ENCODE measurements at places on chromosomes 2 and 18. TPM values are rescaled to one million over a fixed set of nuclear protein-coding genes. Genes with fewer than 3 reads are reported as not detected.
A peak's percentile ranks its signal among the peaks of the same experiment; 100 is the strongest.

- DNase-seq: peak; percentile 74
These were observed 33.9 kb downstream of the RAB31 start for GRCh38 chr18:9741793-9742523.

- DNase-seq: no peak
These were observed 283.1 kb downstream of the PHLPP1 start for GRCh38 chr18:62998443-62998842.

Gene CASP8
- 3.6 TPM for total RNA-seq

Gene NTSR2
- total RNA-seq: not detected

Gene FHOD3
- 8.7 TPM for total RNA-seq

Gene KATNAL2
- total RNA-seq: 7.7 TPM

- no peak for DNase-seq
These were observed 31.3 kb upstream of the EVA1A start for GRCh38 chr2:75592030-75592429.

DNA sequence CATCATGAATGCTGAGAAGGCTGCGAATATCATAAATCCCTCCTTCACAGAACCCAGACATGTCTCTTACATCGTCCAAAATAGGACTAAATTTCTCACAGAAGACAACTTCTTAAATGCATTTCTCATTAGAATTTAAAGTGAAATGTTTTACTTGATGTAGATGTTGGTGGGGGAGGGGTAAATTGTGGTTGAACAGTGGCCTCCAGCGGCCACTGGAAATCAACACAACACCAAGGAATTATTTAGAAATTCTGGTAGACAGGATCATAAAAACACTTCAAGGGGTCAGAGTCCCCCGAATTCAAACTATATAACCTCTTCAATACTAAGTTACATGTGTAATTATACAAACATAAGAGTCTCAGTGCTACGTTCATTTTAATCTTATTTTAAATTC lies 135.9 kb downstream of the ABCA12 start:
- peak; percentile 70 for DNase-seq

DNA sequence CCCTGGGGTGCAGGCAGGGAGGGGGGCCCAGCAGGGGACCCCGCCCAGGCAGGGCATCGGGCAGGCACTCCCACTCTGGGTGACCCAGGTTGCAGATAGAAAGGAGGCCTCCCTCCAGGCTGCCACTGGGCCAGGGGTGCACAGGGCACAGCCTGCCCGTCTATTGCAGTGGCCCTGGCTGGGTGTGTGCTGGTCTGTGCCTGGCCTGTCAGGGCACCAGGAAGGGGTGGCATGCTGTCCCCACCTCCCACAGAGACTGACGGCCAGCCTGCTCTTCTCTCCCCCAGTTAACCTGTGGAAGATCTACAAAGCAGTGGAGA lies 12.9 kb downstream of the ARID5A start:
- no peak for DNase-seq

GRCh38 chr2:151655663-151656398 lies 78.4 kb downstream of the NEB start:
- no peak for DNase-seq

Gene PLEKHH2
- 6.7 TPM for total RNA-seq

DNA sequence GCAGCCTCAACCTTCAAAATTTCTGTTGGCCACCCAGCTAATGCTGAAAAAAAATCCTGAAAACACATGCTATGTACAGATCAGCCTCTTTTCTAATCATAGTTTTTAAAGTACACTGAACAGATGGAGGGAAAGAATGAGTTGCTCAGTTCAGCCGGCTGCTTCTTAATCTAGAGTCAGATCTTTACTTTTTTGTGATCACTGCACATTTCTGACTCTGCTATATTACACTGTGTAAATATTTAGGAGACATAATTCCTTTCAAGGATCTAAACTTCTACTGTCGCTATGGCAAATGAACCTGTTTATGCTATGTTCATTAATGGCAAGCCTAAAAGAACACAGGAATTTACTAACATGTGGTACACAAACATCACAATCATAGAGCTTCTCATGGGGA lies 114.2 kb downstream of the SRBD1 start:
- no peak for DNase-seq

DNA sequence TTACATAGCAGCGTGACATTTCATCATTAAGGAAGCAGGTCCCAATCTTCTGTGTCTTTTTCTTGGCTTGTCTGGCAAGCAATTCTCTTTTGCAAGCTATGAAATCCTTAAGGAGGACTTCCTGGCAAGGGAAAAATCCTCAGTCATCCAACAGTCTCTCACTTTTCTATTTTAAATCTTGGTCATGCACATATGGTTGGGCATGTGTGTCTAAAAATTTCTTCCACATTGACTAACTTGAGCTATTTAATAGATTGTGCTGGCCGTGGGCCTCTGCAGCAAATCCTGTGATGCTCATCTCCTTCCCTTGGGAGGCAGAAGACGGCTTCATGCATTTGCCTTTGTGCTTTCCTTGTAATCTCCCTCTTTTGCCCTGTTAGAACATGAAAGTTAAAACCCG lies 634.3 kb upstream of the FANCL start:
- DNase-seq: no peak

GRCh38 chr18:64171576-64171975 lies 22.7 kb upstream of the LINC00305 start:
- no peak for DNase-seq

Gene FOXI3
- total RNA-seq: 11.8 TPM

GRCh38 chr2:9092383-9093282 lies 89.1 kb upstream of the MBOAT2 start:
- DNase-seq: no peak

DNA sequence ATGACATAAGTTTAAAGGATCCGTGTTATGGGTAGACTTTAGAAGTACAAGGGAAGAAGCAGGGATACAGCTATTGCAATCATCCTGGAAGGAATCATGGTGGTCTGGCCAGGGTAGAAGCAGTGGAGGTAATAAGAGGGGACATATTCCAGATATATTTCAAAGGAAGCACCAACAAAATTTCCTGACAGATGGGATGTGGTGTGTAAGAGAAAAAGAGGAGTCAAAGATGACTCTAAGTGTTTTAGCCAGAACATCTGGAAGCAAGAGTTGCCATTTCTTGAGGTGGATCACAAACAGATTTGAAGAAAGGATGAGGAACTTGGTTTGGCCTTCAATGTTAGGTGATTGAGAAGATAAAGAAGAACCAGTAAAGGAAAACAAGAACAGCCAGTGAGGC lies 133.1 kb upstream of the CTAGE1 start:
- no peak for DNase-seq

GRCh38 chr2:43877782-43878464 lies 39.2 kb downstream of the ABCG8 start:
- peak; percentile 86 for DNase-seq

- DNase-seq: peak; percentile 11
These were observed 48.7 kb downstream of the ACKR3 start for GRCh38 chr2:236618370-236618769.

DNA sequence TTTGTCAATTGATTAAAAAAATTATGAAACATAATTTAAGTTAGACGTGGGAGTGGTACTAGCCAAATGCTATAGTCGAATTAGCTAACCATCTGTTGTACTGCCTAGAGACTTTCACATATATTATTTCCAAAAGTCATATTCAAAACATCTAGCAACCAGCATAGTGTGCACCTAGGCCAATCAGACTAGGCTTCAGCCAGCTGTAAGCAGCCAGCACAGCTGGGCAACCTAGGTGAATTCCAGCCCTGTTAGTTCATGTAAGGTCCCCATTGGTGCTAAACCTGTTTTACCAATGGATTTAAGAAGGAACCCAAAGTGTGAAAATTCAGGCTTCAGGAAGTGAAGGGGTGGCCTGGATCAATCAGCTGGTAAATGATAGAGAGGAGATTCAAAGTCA lies 144.3 kb downstream of the BCL2 start:
- no peak for DNase-seq

DNA sequence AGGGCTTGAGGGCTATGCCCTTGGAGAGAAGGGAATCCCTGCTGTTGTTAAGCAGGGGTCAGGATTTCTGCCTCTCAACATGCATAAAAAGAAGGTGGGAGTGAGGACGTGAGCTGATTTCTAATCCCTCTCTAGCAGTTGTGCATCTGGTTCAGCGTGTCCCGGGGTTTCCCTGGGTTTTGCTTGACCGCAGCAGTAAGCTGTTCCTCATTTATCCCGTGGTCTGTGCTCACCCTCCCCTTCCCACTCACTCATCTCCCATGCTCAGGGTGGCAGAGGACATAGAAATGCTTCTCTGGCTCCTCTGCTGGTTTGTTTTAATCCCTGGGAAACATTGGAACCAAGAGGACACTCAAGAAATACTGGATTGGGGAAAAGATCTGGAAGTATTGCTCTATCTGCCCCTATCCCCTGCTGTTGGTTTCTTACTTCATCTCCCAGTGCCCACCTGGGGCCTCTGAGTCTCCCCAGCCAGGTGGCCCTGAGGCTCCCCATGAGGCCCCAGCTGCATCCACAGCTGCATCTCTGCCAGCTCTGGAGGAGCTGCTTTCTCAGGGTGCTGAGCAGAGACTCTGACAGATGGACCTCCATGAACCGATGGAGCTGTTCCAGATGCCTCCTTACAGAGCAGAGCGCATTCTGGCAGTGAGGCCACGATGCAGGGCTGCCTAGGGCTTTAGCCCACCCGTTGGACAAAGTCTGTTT lies 36.1 kb downstream of the TET3 start:
- DNase-seq: no peak

DNA sequence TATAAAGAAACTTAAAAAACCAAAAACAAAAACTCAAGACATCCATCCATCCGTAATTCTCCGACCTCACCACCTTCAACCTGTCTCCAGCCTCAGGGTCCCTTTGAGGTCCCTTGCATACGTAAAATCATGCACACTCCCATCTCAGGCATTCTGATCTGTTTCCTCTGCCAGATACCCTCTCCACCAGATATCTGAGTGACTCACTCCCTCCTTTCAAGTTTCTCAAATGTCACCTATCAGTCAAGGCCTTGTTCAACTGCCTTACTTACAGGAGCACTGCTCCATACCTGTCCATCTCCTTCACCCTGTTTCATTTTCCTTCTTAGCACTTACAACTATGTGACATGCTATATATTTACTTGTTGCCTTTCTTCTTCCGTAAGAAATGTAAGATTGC lies 369.3 kb downstream of the NBAS start:
- DNase-seq: no peak

DNA sequence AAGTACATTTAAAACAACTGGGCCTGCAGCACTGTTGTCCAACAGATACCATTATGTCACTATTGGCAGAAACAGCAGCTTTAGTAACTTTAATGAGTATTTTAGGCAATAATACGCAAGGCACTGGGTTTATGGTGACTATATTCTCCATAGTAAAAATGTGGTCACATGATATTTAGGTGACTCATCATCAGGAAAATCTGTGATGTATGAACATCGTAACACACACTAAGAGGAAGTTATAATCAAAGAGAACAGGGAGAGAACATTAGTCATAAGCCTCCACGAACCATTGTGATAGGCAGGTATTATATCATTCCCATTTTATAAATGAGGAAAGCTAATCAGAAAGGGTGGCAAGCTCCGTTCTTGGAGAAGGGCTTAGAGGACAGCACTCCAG lies 36.9 kb downstream of the RAPH1 start:
- DNase-seq: no peak

Gene TOGARAM2
- 0.47 TPM for total RNA-seq

DNA sequence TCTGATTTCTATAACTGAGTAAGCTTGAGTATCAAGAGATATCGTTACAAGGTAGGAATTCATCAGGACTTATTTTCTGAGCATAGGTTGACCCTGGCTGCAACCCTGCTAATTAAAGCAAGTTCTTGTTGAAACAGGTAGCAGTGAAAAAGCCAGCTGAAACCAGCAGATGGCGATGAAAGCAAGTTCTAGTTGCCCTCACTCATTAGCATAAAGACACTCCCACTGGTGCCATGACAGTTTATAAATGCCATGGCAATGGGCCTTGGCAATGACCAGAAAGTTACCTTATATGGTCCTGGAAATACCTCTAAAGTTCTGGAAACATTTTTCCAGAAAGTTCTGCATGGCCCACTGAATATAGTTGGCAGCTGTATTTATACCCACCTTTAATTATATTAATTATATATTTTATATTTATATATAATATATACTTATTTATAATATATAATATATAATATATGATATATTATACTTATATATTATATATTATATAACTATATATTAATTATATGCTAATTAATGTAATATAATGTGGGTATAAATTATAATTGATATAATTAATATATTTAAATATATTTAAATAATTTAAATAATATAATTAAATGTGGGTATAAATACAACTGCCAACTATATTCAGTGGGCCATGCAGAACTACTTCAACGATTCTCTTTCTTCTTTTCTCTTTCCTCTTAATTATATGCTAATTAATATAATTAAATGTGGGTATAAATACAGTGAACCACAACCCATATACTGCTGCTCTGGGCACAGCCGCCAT lies 188.0 kb downstream of the CDH7 start:
- peak; percentile 89 for DNase-seq
